Left lung (tissue), 14 donors: ENCODE measurements at places on chromosomes 6 and 20.
A peak's percentile ranks its signal among the peaks of the same experiment; 100 is the strongest.

DNA sequence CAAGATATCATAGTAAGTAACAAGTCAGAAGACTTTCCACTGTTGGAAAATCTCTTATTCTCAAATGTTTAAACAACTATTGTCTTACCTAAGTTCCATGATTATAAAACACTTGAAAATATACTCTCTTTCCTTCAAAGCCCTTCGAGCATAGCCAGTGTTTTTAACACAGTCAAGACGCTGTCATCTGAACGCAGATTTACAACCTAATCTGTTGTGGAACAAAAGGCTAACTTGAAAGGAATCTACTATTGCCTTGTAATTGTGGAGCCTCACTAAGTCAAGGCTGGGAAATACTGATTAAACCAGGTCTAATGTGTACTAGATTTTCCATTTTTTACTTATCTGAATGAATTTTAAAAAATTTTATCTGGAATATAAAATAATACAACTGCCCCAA, 205.8 kb downstream of the TRDN start:
- no peak for DNase-seq

DNA sequence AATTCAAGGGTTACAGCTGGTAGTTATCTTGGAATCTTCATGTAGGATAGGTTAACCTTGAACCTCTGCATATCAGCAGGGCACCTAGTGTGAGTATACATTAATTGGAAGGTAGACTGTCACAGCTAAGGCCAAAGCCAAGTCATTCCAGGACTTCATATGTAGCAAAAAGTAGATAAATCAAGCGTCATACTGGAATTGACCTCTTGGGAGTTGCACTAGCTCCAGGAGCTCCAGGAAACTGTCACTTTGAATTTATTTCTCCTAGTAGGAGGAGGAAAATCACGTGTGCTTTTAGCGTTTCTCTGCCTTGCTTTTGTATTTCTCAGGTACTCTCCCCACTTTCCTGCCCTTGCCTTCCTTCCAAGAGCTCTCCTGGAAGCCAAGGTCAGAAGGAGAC, 30.3 kb downstream of the RIPOR2 start:
- DNase-seq = no peak

GRCh38 chr6:118648866-118649554, 2.4 kb downstream of the CEP85L start:
- DNase-seq = no peak

GRCh38 chr20:2468581-2469407, 1.8 kb downstream of the SNRPB start:
- DNase-seq = no peak

DNA sequence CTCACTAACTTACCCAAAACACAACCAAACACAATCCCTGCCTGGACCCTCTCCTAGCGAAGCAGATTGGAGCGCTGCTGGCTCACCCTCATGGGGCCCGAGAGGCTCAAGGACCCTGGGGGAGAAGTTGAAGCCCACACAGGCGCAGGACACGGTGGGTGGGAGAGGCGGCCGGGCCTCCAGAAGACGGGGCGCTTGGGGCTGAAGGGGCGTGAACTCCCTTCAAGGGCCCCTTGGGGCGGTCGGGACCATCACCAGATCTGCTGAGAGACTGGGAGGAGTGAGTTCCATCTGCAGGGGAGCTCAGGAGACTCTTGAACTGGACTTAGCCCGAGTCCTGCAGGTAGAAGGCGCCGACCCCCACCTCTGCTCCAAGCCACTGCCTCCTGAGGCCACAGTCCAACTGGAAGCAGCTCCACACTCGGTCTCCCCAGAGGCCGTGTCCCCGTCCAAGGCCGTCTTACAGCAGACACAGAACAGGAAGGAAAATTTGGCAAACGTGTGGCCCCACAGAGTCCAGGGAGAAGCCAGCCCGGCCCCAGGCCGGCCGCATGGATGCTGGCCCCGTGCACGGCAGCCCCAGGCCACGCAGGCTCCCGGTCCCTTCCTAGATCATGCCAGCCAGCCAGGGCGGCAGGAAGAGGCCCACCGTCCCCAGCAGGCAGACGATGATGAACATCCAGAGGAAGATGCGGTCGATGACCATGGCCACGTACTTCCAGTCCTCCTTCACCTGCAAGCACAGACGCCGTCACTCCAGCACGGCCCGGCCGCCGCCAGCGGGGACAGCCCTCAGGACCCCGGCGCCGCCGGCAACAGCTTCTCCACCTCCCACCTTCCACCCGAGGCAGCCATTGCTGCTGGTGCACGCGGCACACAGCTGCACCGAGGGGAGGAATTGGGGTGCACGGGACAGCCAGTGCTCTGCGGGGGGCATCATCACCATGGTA, 14.7 kb downstream of the CHRNA4 start:
- DNase-seq = peak; percentile 76

GRCh38 chr6:96156425-96156824, 140.7 kb downstream of the FUT9 start:
- DNase-seq = no peak

DNA sequence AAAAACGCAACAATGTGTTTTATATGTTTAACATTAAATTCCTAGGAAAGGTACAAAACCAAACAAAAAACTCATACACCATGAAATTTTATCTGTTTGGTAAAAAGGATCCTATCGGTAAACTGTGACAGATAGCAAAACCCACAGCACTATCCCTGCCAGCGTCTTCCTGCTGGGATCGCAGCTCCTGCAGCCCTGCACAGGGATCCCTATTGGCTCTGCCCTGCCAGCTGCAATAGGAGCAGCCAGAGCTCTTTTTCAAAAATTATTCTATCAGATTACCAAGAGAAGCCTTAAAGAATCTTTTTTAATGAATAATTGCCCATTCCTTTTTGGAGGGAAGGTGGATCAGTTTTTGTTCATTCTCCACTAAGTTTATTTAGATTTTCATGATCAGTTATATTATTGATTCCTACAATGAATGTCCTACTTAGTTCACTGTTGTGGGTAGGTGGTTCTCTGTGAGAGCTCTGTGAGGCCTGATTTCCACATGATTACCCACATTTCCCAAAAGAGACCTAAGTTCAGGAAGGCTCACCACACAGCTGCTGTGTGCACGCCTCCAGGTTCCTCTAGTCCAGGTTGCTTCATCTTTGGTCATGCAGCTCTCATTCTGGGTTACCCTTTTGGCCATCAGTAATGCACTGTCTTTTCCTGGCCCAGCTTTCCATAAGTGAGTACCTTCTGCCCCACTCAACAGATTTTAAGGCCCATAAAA, 293.8 kb downstream of the FRK start:
- no peak for DNase-seq

DNA sequence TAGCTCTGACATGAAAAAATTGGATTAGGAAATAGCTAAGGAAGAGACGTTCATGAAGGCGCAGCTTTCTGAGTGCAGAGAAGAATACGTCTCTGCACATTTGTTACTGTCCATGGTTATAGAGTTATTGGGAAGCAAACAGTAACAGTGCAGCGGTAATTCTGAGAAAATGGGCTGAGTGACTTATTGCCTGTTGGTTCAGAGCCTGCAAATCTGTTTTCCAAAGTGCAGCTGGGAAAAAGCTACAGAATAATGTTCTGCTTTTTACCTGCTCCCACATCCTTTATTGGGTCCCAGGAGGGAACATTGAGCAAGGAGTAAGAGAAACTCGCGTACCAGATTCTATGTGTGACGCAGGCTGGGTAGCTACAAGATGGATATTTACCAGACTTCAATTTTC, 160.2 kb downstream of the BTBD3 start:
- DNase-seq = no peak

GRCh38 chr20:38986663-38987062, 24.5 kb downstream of the DHX35 start:
- DNase-seq = no peak
